Activated T-helper 17 cell treated with anti-CD3 and anti-CD28 coated beads, Interleukin-2, amount 50 U/mL, for 72 hours (primary cell): ENCODE measurements at places on chromosomes 12 and 14. TPM values are rescaled to one million over a fixed set of nuclear protein-coding genes. Genes with fewer than 3 reads are reported as not detected.

DNA sequence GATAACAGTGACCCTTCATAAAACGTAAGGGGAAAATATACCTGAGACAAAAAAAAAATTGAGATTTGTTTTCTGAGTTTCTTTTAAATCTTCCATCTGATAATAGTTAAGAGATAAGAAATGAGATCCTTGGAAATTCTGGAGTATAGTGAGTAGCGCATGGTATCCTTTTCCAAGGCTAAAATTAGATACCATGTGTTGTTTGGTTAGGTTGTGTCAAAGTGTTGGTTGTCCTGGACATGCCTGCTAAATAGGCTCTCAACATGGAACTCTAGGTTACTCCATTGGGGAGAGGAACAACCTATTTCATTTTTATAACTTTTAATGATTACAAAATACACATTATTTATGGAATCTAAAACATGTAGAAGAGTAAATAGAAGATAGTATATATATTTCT is 14.8 kb downstream of the PYGL start:
- H3K36me3 ChIP-seq: no peaks in the 10 kb centered on the region
- peaks cover 22% of the 10 kb centered on the region for H3K27me3 ChIP-seq
- H3K4me1 ChIP-seq: no peaks in the 10 kb centered on the region
- no peak overlapping the region for H3K4me3 ChIP-seq
- H3K27ac ChIP-seq: no peak overlapping the region

- ATAC-seq: peak; percentile 94
- H3K27ac ChIP-seq: peak overlapping the region; percentile 81
- peaks cover 38% of the 10 kb centered on the region for H3K4me1 ChIP-seq
- peak overlapping the region; percentile 71 for H3K4me3 ChIP-seq
- H3K27me3 ChIP-seq: no peaks in the 10 kb centered on the region
These were observed 24.6 kb downstream of the GPR65 start for GRCh38 chr14:88029500-88029899.

DNA sequence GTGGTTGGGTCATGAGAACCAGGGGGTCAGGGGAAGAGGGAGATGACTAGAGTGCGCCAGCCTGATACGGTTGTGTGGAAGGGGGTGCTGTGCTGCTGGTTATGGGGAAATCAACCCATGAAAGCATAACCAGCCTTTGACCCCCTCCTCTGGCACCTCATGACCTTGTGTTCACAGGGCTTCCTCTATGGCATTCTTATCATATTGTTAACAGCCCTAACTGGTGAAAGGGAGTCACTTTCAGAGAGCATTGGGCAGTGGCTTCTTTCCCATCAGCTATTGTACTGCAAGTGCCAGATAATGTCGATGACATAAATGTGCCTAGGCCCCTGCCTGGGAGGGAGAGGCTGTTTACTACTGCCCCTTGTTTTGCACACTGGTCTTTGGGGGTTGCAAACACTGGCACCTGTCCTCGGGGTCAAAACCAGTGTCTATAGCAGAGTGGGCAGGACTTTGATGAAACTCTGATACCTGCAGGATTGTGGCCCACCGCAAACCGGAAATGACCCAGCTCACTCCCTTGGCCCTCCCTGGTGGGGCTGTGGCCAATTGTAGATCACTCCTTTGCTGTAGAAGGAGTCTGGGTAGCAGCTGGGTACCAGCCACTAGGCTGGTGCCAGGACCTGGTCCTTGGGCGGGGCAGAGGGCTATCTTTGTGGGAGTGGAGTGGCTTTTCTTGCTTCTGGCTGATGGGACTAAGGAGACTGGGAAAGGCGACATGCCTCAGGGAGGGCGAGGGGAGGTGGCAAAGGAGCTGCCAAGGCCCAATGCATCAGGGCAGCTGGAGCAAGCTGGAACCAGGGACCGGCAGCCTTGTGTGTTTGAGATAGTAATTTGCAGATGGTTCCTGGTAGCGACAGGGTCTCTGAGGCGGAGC is 634 bp upstream of the TMEM63C start:
- H3K27me3 ChIP-seq: peaks cover 5% of the 10 kb centered on the region
- H3K36me3 ChIP-seq: no peaks in the 10 kb centered on the region
- H3K27ac ChIP-seq: no peak overlapping the region
- peak; percentile 27 for ATAC-seq
- H3K4me1 ChIP-seq: no peaks in the 10 kb centered on the region
- H3K4me3 ChIP-seq: peak overlapping the region; percentile 75

GRCh38 chr14:91113829-91114078 is at the start of gene DGLUCY:
DGLUCY (plus strand) TSS chr14:91114073; CDS start chr14:91160295, 46,222 bp downstream.
- peak within 1 kb of the TSS; percentile 95 for H3K27ac ChIP-seq
- no peaks in the 10 kb centered on the region for H3K27me3 ChIP-seq
- peak within 1 kb of the TSS; percentile 86 for H3K4me3 ChIP-seq
- H3K36me3 ChIP-seq: peaks cover 45% of the 10 kb centered on the region
- ATAC-seq: no peak

DNA sequence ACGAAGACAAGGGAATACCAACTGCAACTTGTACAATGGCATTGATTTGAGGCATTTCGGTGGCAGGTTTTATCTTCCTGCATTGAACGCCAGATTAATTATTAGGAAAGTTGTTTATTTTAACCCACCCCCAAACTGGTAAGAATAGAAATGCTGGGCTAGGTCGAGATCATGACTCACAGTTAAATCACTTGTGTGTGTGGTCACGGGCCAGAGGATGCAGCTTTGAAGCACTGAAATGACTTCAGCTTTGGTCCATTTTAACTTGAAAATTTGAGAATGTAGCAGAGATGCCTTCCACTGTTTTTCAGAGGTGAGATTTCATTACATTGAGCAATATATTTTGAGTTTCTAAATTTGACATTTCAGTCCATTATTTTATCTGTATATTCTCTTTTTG is 23.6 kb upstream of the KCNH3 start:
- H3K4me1 ChIP-seq: no peaks in the 10 kb centered on the region
- no peak overlapping the region for H3K27ac ChIP-seq
- H3K4me3 ChIP-seq: no peak overlapping the region
- no peaks in the 10 kb centered on the region for H3K36me3 ChIP-seq

- ATAC-seq: no peak
- no peaks in the 10 kb centered on the region for H3K4me1 ChIP-seq
- no peak overlapping the region for H3K4me3 ChIP-seq
These were observed 58.7 kb upstream of the NCOR2 start for GRCh38 chr12:124625867-124626675.

- no peaks in the 10 kb centered on the region for H3K36me3 ChIP-seq
- H3K4me3 ChIP-seq: no peak overlapping the region
- H3K27me3 ChIP-seq: peaks cover 2% of the 10 kb centered on the region
- H3K27ac ChIP-seq: no peak overlapping the region
These were observed 299.6 kb upstream of the DCN start for GRCh38 chr12:91482231-91482630.

- H3K4me3 ChIP-seq: no peak overlapping the region
- no peak for ATAC-seq
These were observed 838.2 kb upstream of the MGAT4C start for GRCh38 chr12:87094356-87094755.

DNA sequence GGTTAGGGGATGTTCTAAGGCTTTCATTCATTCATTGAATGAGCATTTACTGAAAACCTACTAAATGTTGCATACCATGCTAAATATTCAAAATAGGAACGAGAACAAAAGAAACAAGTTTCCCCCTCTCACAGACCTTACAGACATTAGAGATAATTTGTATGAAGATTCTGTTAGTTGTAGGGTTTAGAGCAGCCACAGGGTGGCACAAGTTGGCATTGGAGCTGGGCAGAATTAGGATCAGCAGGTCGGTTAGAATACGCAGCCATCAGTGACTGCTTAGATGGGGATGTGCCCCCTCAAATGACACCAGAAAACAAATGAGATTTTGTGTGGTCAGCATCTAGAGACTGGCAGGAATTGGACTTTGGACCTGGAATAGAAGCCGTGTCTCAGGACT is 166.3 kb upstream of the DAAM1 start:
- H3K4me1 ChIP-seq: no peaks in the 10 kb centered on the region
- no peak overlapping the region for H3K4me3 ChIP-seq
- peaks cover 21% of the 10 kb centered on the region for H3K27me3 ChIP-seq
- no peak for ATAC-seq
- no peak overlapping the region for H3K27ac ChIP-seq
- no peaks in the 10 kb centered on the region for H3K36me3 ChIP-seq

GRCh38 chr12:121582583-121583333 is 1.9 kb upstream of the KDM2B start:
- peak overlapping the region; percentile 97 for H3K4me3 ChIP-seq
- ATAC-seq: no peak
- H3K27ac ChIP-seq: peak overlapping the region; percentile 68
- H3K27me3 ChIP-seq: no peaks in the 10 kb centered on the region
- H3K36me3 ChIP-seq: no peaks in the 10 kb centered on the region

GRCh38 chr14:58662759-58663158 is 25.0 kb downstream of the DACT1 start:
- H3K4me3 ChIP-seq: no peak overlapping the region
- no peak overlapping the region for H3K27ac ChIP-seq
- no peaks in the 10 kb centered on the region for H3K36me3 ChIP-seq
- no peak for ATAC-seq

- H3K27ac ChIP-seq: peak overlapping the region; percentile 91
- peaks cover 30% of the 10 kb centered on the region for H3K36me3 ChIP-seq
- ATAC-seq: no peak
- H3K27me3 ChIP-seq: no peaks in the 10 kb centered on the region
These were observed 112.3 kb upstream of the AMIGO2 start for GRCh38 chr12:47192051-47192450.

- peaks cover 8% of the 10 kb centered on the region for H3K27me3 ChIP-seq
- H3K4me1 ChIP-seq: peaks cover 12% of the 10 kb centered on the region
- H3K36me3 ChIP-seq: no peaks in the 10 kb centered on the region
- H3K4me3 ChIP-seq: no peak overlapping the region
- ATAC-seq: no peak
These were observed 409.1 kb downstream of the AEBP2 start for GRCh38 chr12:19848421-19848820.

- H3K36me3 ChIP-seq: peaks cover 6% of the 10 kb centered on the region
- peak overlapping the region; percentile 71 for H3K27ac ChIP-seq
- H3K27me3 ChIP-seq: no peaks in the 10 kb centered on the region
- H3K4me3 ChIP-seq: peak overlapping the region; percentile 84
These were observed 31.7 kb upstream of the TUBA1C start for GRCh38 chr12:49232940-49233841.

GRCh38 chr12:109476807-109477184 is 304 bp downstream of the KCTD10 start:
- H3K27me3 ChIP-seq: no peaks in the 10 kb centered on the region
- peak overlapping the region; percentile 95 for H3K4me3 ChIP-seq
- peaks cover 28% of the 10 kb centered on the region for H3K36me3 ChIP-seq
- H3K4me1 ChIP-seq: peaks cover 23% of the 10 kb centered on the region
- H3K27ac ChIP-seq: peak overlapping the region; percentile 99

DNA sequence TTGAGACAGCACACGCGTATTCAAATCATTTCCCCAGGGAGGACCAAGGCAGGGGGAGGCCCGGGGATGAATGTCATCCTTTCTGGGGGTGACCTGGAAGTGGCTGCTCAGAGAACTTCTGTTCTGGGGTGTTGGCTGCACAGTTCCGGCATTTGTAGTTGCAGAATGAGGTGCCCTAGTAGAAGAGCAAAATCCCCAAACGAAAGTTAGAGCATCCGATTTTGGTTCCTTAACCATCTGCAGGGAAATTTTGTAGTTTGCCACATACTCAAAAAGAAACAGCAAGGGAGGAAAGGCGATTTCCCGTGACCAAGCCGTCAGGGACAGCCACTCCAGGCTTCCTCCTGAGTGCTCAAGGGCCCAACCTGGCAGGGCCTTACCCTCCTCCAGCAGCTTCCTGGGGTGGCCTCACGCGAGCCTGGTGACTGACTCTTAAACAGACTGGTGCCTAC is 13.0 kb upstream of the TRAF3 start:
- no peaks in the 10 kb centered on the region for H3K4me1 ChIP-seq
- ATAC-seq: peak; percentile 77
- H3K27me3 ChIP-seq: no peaks in the 10 kb centered on the region
- H3K36me3 ChIP-seq: no peaks in the 10 kb centered on the region
- H3K4me3 ChIP-seq: no peak overlapping the region

DNA sequence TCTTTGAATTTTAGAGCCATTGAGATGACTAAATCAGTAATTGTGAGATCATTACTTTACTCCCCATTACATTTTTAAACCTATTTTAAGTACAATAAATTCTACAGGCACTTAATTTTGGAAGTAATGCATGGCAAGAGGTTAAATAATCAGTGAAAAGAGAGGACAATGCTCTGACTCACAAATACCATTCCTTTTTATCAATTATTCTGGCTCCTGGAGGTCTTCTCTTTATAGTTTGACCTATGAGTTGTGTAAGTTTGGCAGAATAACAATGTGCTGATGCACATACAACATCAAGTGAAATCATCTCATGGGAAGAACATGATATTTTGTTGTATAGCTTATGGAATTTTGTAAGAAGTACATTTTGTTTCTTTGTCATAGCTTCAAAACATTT is 166.7 kb downstream of the TMTC3 start:
- no peak overlapping the region for H3K27ac ChIP-seq
- no peaks in the 10 kb centered on the region for H3K36me3 ChIP-seq
- ATAC-seq: no peak

DNA sequence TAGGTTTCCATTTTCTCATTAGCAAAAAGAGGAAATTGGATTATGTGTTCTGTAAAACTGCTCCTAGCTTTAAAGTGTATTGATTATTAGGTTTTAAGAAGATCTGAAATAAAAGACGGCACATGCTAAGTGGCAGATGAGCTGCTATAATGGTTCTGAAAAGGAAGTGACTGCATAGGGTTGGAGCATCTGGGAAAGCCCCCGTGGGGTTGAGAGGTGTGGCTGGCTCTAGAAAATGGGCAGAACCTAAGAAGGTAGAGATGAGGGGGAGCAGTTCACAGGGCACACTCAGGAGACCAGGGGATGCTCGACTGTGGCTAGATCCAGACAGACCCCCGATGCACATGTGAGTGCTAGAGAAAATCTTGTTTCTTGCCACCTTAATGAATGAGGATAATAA is 1.9 kb downstream of the IFNG-AS1 start:
- H3K4me1 ChIP-seq: peaks cover 3% of the 10 kb centered on the region
- H3K27me3 ChIP-seq: peaks cover 8% of the 10 kb centered on the region
- peak; percentile 89 for ATAC-seq
- H3K36me3 ChIP-seq: no peaks in the 10 kb centered on the region
- H3K4me3 ChIP-seq: peak overlapping the region; percentile 14

The NAV3 gene
- not detected for total RNA-seq

The KRT86 gene
- total RNA-seq: 2.1 TPM

The RGS6 gene
- 1.6 TPM for total RNA-seq

The MAP1LC3B2 gene
- 0.97 TPM for total RNA-seq

The CARMIL3 gene
- 2.1 TPM for total RNA-seq

The CACNA1C gene
- total RNA-seq: 0.21 TPM

The SLC2A14 gene
- 0.58 TPM for total RNA-seq

The TCTN2 gene
- total RNA-seq: 5.6 TPM

The BDKRB2 gene
- not detected for total RNA-seq

The GYS2 gene
- total RNA-seq: not detected

The LRTM2 gene
- total RNA-seq: not detected

The CLEC2A gene
- not detected for total RNA-seq

The KRT85 gene
- total RNA-seq: not detected

The MYF5 gene
- not detected for total RNA-seq

The TAS2R14 gene
- 2.4 TPM for total RNA-seq

The BCL2L14 gene
- total RNA-seq: 3.0 TPM
